NCI-H187 (cell line): ENCODE measurements at places on chromosomes 11 and 22.
A peak's percentile ranks its signal among the peaks of the same experiment; 100 is the strongest.

DNA sequence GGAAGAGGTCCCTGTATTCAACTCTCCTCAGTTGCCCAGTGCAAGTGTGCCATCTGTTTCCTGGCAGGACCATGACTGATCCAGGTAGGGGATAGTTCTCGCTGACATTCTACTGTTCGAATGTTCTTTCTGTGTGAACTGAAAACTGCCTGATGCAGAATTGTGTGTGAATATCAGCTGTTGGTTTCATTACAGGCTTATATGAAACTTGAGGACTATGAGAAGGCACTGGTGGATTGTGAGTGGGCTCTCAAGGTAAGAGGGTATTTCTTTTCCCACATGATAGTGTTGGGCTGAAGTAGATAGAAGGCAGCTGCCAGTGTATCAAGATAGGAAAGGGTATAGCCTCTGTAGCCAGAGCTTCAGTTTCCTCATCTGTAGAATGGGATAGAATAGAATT is 15.3 kb downstream of the TTC12 start:
- no peak for DNase-seq

DNA sequence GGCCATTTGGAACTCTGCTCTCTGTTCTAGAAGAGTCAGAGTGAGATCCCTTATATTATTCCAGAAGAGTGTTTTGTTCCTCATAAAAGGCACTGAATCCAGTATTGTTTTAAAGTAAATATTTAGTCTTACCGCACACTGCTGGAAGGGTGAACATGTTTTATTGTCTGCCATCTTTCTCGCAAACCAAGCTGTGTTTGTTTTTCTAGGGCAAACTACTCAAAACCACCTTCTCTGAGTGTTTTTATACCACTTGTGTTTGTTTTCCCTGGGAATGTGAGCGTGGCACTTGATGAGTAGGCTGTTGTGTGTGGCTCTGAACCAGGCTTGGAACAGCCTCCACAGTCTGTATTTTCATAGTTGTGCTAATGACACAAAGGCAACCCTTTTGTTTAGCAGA is 89.8 kb downstream of the DBX1 start:
- DNase-seq: peak; percentile 36

DNA sequence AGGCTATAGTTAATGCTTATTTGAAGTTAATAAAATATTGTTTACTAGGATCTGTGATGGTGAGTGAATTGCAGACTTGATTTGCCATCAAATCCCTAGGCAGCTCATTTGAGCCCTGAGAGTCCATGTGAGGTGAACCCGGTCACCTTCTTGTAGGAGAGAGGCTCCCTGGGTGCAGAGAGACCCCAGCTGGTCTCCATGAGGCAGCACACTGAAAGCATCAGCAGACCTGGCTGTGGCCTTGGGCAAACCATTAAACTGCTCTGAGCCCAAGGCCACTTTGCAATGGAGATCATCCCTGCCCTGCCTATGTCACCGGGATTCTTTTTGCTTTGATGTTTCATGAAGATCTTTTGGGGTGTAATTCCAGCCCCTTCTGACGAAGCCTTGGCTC is 125.2 kb downstream of the MICAL2 start:
- DNase-seq: no peak

- no peak for DNase-seq
Observed at GRCh38 chr22:50517495-50518260, 7.7 kb downstream of the SCO2 start.

DNA sequence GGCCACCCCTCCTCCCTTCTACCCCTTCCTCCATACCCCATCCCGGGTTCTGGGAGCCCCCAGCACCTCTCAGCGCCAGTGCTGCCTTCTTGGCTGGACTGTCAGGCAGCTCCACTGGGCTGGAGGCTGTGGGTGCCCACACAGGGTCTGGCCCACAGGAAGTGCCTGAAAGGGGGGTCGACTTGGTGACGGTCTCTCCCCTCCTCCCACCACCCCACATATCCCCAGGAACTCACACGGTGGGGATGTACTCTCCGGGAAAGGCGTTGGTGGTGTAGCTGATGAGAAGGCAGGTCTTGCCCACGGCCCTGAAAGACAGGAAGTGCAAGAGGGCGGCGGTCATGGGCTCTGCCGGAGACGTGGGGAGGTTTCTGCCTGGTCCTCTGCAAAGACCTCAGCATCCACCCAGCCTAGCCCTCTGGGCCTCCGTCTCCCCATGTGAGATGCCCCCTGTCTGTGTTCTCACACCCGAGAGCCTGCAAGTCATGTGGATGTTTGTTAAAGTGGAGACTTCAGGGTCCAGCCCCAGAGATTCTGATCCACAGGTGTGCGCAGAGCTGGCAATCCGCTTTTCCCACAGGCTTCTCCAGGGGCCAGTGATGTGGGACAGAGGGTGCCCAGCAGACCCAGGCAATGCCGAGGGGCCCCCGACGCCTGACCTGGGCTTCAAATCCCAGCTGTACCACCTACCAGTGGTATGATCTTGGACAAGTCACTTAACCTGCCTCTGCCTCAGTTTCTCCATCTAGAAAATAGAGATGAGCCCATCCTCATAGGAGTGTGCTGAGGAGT is 2.5 kb downstream of the RAC2 start:
- no peak for DNase-seq

- DNase-seq: no peak
Observed at GRCh38 chr22:42375982-42376381, 56.2 kb downstream of the NFAM1 start.

GRCh38 chr11:59459916-59460315 is 3.2 kb downstream of the OR4D6 start:
- DNase-seq: no peak

GRCh38 chr11:27910186-27910931 is 197.6 kb downstream of the KIF18A start:
- DNase-seq: no peak
